NCI-H510A (cell line): ENCODE measurements at places on chromosomes 7 and 10.
A peak's percentile ranks its signal among the peaks of the same experiment; 100 is the strongest.

- DNase-seq: no peak
Observed at GRCh38 chr7:156751319-156751718, 110.7 kb downstream of the RNF32 start.

- DNase-seq: no peak
Observed at GRCh38 chr7:138690495-138690894, 10.7 kb downstream of the SVOPL start.

GRCh38 chr7:4745971-4746919, 29.2 kb upstream of the AP5Z1 start:
- no peak for DNase-seq

- DNase-seq: peak; percentile 31
Observed at GRCh38 chr7:140417456-140418155, 13.7 kb downstream of the RAB19 start.

- no peak for DNase-seq
Observed at GRCh38 chr10:71436268-71437125, 39.8 kb downstream of the CDH23 start.

DNA sequence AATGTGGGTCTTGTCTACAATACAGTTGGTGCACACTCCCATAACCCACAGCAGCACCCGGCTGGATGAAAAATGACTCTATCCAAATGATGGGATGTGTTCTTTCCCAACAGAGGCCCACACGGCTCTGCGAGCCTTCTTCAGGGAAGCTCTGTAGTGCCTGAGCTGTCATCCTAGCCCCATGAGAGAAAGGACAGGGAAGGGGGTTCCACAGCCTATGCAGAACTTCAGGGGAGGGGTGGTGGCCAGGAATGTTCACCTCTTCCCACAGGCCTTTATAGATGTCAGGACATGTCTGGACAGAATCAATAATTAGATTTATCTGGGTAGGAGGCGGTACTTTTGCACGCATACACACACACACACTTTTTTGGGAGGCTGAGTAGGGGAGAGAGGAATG, 109.0 kb downstream of the JCAD start:
- DNase-seq: no peak

DNA sequence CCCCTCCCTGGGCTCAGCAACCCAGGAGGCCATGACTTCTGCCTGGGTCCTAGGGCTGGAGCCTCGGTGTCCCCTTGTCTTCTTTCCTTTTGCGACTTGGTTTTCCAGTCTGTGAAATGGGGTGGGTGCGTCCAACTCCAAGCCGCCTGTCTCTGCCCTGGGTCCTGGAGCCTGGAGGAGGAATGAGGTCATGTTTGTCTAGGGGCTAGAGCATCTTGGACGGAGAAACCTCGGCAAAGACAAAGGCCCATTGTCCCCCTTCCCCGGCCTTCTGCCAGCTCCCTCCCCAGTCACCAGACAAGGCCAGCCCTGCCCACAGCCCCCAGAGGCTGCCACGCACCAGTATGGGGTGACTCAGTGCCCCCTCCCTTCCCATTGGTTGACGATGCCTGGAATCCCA, 39.8 kb upstream of the ELN start:
- DNase-seq: no peak

DNA sequence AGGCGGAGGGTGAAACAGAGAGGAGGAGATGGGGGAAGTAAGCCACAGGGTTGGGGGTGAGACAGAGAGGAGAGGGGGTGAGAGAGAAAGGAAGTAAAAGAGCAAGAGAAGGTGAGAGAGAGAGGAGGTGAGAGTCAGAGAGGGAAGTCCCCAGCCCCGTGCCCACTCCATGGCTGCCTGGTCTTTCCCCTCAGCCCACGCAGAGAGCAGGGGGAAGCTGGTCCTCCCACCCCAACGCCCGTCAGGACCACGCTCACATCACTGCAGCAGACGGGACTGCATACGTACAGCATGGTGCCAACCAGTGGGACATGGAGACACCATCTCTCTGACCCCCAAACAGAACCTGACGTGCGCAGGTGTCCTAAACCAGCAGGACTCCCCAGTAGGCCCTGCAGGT, 12.1 kb upstream of the PDGFA start:
- DNase-seq: no peak
